Adrenal gland (tissue), 19 donors: ENCODE measurements at places on chromosomes 11 and 22. TPM values are rescaled to one million over a fixed set of nuclear protein-coding genes. Genes with fewer than 3 reads are reported as not detected.

The FHIP1B gene
- total RNA-seq = 43.8 TPM

The RAB38 gene
- total RNA-seq = 18.3 TPM

The GGT1 gene
- total RNA-seq = 2.4 TPM

The HEPACAM gene
- total RNA-seq = not detected

The CPSF7 gene
- total RNA-seq = 35.4 TPM

The CRYBB2 gene
- total RNA-seq = not detected

The SLC7A4 gene
- 4.6 TPM for total RNA-seq

The PACSIN3 gene
- 154 TPM for total RNA-seq

The FAU gene
- total RNA-seq = 563 TPM

The MEI1 gene
- 0.65 TPM for total RNA-seq

The ART5 gene
- 0.30 TPM for total RNA-seq

The GLYAT gene
- 0.29 TPM for total RNA-seq
